Amniotic stem cell (primary cell): ENCODE measurements at places on chromosomes 3 and 15.
A peak's percentile ranks its signal among the peaks of the same experiment; 100 is the strongest.

GRCh38 chr3:172380632-172381031 is 67.6 kb downstream of the GHSR start:
- DNase-seq: no peak

DNA sequence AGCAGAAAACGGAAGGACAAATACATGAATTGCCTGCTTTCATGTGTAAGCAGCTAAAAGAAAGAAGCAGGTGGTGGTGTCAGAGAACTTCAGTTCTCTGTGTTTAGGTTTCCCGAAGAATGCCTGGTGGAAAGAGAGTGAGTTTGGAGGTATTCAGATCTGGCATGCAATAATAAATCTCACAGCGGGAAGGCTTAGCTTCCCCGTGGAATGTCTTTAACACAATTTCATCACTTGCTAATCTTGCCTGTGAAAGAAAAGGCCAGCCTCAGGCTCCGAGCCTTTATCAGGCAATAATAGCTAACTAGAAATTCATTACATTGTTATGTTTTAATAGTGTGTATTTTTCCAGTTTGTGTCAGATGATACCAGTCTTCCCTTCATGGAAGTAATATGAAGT is 220.3 kb downstream of the PDZRN3 start:
- DNase-seq: no peak

DNA sequence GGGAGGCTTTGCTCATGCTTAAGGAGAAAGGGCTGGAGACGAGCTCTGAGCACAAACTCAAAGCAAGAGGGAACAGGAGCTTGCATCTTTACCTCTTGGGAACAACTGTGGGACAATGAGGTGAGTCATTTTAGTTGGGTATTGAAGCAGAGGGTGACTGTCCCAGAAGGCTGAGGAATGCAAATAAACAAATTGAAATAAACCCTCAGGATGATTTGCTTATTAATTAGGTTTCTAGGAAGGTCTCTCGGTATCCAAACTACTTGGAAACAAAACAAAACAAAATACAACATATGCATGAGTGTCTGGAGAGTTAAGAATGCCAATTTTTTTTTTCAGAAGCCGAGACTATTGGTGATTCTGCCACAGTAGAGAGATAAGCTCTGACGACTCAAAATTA is 38.4 kb upstream of the CACNA2D3 start:
- DNase-seq: no peak

- no peak for DNase-seq
These were observed 298.2 kb downstream of the UBE2E2 start for GRCh38 chr3:23501201-23501802.

- no peak for DNase-seq
These were observed 64.9 kb upstream of the KBTBD8 start for GRCh38 chr3:66933233-66933632.

GRCh38 chr15:88043396-88043795 is 213.1 kb downstream of the NTRK3 start:
- DNase-seq: no peak

GRCh38 chr3:49855662-49856061 is 702 bp downstream of the TRAIP start:
- DNase-seq: no peak

- DNase-seq: no peak
These were observed 55.9 kb downstream of the SGO1 start for GRCh38 chr3:20130106-20130505.

DNA sequence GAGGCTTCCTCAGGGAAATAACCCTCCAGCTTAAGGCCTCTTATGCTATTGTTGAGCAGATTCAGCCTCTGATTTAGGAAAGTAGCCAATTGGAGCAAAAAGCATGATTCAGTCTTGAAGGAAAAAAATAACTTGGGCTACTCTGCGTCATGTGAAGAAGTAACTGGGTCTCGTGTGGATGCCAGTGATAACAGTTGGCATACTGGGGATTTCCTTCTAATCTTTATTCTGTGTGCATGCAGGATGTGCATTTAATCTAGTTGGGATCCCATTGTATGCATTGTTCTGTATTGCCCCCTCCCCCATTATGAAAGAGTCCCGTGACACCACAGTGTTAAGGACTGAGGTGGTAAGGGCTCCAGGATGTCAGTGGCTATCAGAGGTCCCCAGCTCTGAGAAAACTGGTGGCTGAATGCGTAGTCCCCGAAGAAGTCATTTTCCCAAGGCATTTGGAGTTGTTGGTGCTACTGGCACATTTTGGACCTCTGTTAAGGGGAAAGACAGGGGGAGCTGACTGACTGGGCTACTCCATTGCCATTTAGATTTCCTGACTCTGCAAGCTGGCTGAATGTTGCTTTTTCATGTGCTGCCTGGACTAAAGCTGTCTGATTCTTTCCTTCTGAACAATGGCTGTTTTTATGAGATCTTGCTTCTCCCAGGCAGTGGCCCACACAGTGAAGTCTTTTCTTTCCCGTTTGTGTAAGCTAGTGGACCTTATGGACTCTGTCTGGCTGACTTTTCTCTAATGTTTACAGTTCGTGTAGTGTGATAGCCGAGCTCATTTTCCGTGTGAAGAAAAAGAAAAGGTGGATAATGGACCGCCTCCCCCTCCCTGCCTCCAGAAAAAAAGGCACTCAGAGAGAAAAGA is 38.4 kb upstream of the TRAK1 start:
- no peak for DNase-seq

DNA sequence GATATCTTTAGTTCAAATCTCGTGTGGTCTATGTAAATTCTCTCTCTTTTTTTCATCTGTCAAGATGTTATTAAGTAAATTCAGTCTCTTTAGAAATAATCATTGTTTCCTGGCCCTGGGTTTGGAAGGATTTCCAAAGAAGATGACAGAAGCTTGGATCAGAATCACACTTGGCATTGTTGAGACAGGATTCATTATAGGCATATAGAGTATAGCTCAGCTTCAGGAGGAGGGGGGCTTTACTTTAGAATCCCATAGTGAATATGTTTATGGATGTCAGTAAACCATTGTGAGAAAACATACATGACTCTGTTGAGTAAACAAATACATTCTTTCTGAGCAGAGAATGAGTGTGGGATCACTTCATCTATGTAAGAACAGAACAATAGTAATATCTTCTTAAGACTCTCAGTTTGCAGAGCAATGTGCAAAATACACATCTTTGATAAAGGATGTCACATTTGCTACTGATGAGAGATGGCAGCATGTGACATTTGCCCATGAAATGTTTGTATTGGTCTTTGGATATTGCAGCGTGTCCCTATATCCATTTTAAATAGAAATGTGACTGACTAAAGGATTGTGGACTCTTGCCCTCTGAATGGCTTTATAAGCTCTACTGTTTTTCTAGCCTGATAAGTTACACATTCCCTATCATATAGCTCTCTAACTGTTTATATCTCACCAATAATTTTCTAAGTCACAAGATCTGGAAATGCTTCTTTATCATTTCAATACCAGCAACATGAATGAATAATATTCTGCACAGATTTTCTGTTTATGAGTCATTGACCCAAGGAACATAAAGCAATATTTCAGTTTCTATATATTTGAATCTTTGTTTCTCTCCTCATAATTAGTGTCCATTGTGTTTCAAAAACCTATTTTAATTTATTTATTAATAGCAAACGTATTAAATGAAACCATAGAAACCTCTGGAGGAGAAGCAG is 95.6 kb upstream of the THRB start:
- no peak for DNase-seq

- no peak for DNase-seq
These were observed 32.8 kb downstream of the POC1A start for GRCh38 chr3:52121464-52121805.

DNA sequence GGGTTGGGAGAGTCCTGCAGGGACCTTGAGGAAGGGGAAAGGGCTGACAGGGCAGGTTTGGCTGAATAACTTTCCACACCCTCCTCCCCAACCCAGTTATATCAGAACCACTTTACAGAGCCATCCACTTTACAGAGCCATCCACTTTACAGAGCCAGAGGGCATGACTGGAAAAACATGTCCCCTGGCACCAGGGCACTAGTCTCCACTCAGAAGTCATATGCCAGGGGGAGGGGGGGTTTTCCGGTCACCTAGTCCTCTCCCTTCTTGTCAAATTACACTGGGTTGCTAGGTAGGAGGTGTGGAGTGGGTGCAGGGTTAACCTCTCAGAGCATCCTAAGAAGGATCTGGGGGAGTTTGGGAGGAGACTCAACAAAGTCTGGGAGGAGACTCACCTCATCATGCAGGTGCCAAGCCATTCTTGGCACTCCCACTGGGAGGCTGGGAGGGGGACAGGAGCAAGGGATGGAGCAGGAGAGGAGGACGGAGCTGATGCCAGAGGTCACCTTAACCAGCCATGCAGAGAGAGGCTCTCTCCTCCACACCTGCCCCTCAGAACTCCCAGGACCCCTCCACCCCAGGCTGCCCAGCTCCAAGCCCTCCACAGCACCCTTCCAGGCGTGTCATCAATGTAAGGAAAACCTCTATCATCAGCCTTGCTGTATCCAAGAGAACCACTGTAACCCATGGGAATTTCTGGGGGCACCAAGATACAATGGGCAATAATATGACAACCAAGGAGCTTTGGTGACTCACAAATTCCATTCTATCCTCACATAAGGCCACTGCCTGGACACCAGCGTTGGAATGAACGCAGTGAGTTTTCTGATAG is 1.7 kb downstream of the LRRC2 start:
- DNase-seq: no peak

DNA sequence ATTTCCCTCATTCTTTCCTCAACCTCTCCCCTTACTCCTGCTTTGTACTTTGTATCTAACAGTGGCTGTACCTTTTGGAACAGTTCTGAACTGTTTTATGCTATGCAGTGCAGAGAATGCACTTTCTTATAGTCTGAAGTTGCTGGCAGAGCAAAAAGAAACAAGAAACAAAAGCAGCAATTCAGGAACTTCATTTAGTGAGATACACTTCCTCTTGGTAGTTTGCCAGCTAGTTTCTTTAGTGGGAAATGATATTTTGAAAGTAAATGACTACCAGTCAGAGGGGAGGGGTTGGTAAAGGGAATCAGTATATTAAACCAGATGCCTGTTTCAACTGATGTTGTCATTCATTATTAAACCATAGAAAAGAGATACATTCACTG is 55.0 kb upstream of the CHD2 start:
- no peak for DNase-seq

DNA sequence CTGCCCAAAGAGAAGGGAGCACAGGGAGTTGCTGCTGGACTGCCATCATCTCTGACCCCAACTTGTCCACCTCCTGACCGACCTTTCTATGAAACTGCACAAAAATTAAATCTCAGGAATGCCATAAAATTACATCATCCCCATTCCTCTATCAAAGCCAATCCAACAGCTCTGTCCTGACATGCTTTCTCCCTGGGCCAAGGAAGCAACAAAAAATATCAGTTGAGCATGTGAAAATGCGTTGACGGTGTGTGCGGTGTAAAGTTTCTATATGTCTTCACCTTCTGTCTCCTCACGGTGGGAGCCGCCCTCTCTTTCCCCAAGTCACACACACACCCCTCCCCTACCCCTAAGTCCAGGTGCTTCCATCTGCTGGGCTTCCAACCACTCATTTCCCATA is 3.6 kb upstream of the ZNF774 start:
- DNase-seq: no peak

DNA sequence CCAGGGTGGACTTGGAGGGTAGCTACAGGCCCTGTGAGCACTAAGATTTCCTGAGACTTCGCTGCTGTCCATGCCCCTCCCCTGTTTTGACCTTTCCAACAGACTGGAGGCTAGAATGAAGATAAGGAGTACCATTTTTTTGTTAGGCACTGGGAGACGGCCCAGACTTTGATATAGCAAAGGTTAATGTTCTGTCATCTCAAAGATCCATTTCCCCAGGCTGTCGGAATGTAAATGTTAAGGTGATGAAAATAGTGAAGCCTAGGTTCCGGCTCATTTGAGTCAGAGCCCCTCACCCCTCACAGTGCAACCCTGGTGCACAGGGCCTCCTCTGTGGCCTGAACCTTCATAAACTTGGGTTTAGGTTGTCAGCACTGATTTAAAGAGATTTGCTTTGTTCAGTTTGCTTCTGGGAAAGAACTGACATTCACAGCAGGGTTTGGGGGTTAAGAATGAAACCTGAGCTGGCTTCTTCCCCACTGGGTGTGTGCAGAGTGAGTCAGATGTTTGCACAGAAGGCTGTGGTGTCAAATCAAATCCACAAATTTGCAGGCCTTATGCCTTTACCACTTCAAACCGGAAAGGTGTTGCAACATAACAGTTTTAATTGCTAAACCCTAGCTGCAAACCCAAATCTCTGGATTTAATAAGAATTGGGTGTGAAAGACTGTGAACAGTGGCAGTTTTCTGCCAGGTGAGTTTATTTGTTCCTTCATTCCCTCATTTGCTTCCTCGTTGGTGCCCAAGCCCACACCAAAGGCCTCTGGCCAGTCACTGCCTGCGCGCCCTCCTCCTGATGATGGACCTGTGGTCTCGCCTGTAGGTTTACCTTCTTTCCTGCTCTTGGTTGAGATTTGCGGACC is 20.6 kb upstream of the KCTD6 start:
- DNase-seq: peak; percentile 35

DNA sequence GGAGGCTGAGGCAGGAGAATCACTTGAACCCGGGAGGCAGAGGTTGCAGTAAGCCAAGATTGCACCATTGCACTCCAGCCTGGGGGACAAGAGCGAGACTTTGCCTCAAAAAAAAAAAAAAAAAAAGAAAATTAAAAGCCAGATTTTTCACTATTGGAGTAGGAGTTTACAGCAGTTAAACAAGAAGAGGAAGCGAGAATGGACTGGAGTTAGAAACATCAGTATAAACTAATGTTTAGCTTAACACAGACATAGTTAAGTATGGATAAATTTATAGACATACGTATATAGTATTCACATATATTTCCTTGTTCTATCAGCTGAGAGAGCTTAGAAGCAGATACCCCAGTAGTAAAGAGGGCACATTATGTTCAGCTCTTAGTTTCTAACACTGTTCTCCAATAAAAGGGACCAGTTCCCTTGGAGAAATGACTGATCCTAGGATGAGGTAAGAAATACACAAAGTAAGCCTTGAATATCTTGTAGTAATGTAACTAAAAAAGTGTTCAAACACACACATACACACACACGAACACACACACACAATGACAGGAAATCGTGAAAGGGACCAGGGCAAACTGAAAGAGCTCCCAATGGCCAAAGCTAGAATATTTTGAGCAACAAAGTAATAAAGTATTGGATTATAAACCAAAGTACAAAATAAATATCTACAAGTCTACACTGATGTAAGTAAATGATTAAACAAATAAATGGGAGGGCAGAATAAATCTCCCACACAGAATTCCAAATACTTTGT is 25.1 kb downstream of the PIK3CB start:
- DNase-seq: no peak

GRCh38 chr3:194931347-194931746 is 245.7 kb downstream of the FAM43A start:
- DNase-seq: no peak

DNA sequence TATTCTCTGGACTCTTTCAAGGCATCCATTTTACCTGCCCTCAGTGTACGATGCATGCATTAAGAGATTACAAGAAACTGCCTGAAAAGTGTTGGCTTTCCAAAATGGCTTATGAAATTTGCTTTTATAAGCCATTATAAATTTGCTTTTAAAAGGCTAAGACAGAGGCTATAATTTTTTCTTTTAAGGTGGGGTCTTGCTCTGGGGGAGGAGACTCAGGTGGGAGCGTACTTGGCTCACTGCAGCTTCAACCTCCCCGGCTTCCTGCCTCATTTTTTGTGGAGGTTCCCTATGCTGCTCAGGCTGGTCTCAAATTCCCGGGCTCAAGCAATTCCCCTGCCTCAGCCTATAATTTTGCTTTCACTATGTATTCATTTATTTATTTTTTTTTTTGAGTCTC is 17.6 kb downstream of the TRA2B start:
- no peak for DNase-seq
